ENCODE measurements at places on chromosomes 3 and 15. TPM values are rescaled to one million over a fixed set of nuclear protein-coding genes. Genes with fewer than 3 reads are reported as not detected.

Gene EPHA6
- total RNA-seq = 1.1 TPM

Gene DMXL2
- 14.8 TPM for total RNA-seq

Gene FETUB
- total RNA-seq = not detected

Gene P2RY13
- total RNA-seq = not detected

Gene TM4SF18
- total RNA-seq = not detected

DNA sequence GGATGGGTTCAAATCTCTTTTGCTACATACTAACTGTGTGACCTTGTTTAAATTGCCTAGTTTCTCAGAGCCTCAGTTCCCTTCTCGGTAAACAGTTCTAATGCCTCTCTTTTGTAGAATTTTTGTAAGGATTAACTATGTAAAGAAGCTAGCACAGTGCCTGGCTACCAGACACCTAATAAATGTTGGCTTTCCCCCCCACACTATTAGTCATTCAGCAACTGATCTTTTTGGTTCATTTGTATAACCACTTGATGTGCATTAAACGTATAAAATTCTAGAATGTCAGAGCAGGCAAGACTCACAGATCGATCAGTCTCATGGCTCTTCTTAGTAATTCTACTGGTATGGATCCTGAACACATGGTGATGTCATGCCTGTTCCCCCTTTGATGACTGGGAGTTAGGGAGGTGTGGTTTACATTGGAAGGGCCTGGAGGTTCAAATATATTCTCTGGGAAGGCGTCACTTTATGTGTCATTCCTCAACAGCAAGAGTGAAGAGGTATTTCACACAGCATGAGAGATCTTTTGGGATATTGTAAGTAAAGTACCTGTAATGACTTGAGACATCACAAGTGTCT, 6.5 kb downstream of the TAGLN3 start:
- no peaks in the 10 kb centered on the region for H3K27me3 ChIP-seq
- peaks cover 14% of the 10 kb centered on the region for H3K4me1 ChIP-seq
- no peak for DNase-seq
- no peak overlapping the region for H3K4me3 ChIP-seq
- no peak overlapping the region for H3K27ac ChIP-seq

DNA sequence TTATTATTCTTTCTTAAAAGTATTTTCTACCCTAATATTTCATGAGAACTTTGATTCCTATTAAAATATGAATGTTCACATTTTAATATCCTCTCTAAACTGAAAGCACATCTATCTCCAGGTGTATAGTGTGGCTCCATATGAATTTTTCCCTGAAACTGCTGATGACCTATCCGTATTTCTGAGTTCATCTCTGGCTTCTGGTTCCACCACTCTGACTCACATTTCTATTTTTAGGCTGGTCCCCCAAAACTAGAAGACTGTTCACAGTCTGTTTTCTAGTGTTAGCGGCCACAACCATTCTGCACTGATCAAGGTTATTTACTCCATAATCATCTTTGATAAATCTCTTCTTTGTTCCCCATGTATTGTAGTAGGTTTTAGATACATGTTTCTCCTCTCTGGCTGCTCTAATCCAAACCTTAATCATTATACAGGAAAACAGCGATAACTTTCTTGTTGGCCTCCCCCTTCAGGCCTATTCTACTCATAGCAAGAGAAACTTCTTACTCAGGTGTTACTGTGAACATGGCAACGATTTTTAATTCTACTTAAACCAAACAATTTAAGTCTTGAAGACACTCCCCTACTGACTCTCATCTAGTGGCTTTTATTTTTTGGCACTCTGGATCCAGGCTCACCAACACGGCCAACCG, 12.8 kb downstream of the ADPGK start:
- peaks cover 9% of the 10 kb centered on the region for H3K4me1 ChIP-seq
- H3K36me3 ChIP-seq = peaks cover 22% of the 10 kb centered on the region
- DNase-seq = no peak
- H3K27me3 ChIP-seq = no peaks in the 10 kb centered on the region

DNA sequence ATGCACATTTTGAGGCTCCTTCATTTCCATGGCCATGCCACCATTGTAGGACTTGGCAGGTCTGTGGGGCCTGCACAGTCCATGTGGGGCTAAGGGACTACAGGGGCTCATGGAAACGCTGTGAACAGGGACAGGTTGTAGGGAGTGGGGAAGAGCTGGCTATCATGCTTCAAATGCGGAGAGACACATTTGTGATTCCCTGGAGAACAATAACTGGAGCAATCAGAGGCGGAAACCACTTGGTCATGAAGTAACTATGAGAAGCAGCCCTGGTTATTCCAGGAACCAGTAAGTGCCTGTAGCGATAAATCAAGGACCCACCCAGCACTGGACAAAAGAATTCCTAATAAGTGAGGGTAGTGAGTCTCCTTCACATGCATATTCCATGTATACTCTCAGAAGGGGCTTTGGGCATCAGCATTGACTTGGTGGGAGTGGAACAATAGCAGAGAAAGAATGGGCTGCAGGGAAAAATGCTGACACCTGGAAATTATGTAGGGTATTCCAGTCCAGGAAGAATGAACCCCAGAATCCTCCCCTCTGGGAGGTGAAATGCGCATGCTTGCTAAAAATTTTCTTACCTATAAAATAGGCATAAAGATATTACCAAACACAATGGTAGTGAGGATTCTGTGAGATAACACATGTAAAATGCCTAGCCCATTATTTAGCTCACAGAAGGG, 251.4 kb upstream of the ROPN1 start:
- DNase-seq = no peak
- no peak overlapping the region for H3K27ac ChIP-seq
- H3K27me3 ChIP-seq = peaks cover 62% of the 10 kb centered on the region
- no peaks in the 10 kb centered on the region for H3K36me3 ChIP-seq
- H3K4me1 ChIP-seq = peaks cover 19% of the 10 kb centered on the region

- H3K4me3 ChIP-seq = no peak overlapping the region
- no peaks in the 10 kb centered on the region for H3K27me3 ChIP-seq
- H3K4me1 ChIP-seq = no peaks in the 10 kb centered on the region
- H3K27ac ChIP-seq = no peak overlapping the region
- no peak for DNase-seq
- no peaks in the 10 kb centered on the region for H3K36me3 ChIP-seq
Observed at GRCh38 chr3:73576999-73577461, 47.7 kb downstream of the PDZRN3 start.

DNA sequence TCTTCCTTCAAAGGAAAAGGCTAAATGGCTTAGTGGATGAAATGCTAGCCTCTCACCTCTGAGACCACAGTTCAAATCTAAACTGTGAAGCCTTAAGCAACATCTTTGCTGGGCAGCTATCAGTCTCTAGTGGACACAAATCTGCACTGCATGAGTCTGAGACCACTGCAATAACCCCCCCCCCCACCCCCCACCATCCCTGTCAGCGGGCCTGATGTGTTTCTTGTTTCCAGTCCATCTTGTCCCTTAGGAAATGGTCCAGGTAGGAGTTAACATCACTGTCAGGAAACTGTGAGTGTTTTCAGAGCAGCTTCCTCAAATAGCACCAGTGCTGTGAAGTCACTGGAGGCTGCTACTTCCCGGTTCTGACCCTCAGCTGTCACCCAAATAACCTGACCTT, 140.6 kb upstream of the TMCO5A start:
- no peak for DNase-seq
- no peaks in the 10 kb centered on the region for H3K27me3 ChIP-seq
- no peak overlapping the region for H3K27ac ChIP-seq
- H3K4me1 ChIP-seq = no peaks in the 10 kb centered on the region

DNA sequence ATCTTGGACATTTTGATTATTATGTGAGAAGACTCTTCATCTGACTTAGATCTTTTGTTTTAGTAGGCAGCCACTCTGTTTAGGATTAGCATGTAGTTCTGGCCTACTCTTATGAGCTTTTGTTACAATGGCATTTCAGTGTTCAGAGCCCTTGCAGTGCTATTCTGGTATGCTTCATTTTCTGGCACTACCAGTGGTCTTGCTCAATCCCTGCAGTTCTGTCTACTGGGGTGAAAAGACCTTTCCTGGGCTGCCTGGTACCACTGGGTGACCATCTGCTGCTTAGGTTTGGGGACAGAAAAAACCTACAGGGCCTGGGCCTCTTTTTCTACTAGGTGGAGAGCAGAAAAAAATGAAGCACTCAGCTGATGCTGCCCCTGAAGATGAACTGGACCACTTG, 42.5 kb downstream of the IL16 start:
- H3K27ac ChIP-seq = no peak overlapping the region
- H3K36me3 ChIP-seq = no peaks in the 10 kb centered on the region
- no peak overlapping the region for H3K4me3 ChIP-seq
- H3K4me1 ChIP-seq = no peaks in the 10 kb centered on the region

GRCh38 chr15:58555162-58556027, 123.6 kb downstream of the LIPC start:
- no peak overlapping the region for H3K4me3 ChIP-seq
- H3K27me3 ChIP-seq = no peaks in the 10 kb centered on the region
- no peak overlapping the region for H3K27ac ChIP-seq
- no peak for DNase-seq

DNA sequence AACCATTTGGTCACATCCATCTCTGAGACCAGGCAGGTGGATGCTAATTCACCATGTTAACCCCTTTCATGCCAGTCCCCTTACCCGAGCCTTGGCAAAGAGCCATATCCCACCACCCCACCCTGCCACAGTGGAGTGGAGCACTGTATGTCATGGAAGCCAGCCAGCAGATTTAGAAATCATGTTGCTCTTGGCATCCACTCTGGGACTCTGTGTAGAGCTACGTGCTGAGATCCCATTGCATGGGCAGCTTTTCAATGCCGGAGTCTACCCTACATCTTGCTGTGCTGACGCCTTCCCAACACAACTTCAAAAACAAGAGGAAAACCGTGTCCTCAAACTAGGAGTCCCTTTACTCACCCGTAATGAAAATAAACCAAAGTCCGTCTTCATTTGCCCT, 131.0 kb downstream of the NTRK3 start:
- H3K27me3 ChIP-seq = peaks cover 25% of the 10 kb centered on the region
- no peak overlapping the region for H3K27ac ChIP-seq
- H3K4me1 ChIP-seq = no peaks in the 10 kb centered on the region
- H3K36me3 ChIP-seq = no peaks in the 10 kb centered on the region

- H3K4me3 ChIP-seq = no peak overlapping the region
- H3K27me3 ChIP-seq = no peaks in the 10 kb centered on the region
- no peak overlapping the region for H3K27ac ChIP-seq
- peaks cover 15% of the 10 kb centered on the region for H3K4me1 ChIP-seq
Observed at GRCh38 chr15:75151214-75152128, 50.2 kb upstream of the C15orf39 start.

DNA sequence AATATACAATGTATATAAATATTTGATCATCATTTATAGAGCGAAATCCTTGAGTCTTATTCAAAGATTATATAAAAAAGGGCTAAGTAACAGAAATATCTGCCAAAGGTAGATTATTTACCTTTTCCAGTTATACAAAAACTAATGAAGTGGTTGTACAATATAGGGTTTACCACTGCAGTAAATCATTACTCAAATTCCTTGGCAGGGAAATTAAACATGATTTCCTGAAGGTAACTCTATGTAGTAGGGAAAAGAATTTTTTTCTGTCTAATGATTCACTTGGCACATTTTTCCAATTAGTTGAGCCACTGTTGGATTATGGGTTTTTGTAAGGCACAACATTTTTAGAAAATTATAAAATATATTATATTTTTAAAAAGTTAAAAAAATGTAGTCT, 129.6 kb downstream of the NR2F2 start:
- H3K36me3 ChIP-seq = no peaks in the 10 kb centered on the region
- H3K4me1 ChIP-seq = peaks cover 21% of the 10 kb centered on the region
- H3K27ac ChIP-seq = no peak overlapping the region
- DNase-seq = no peak
- H3K27me3 ChIP-seq = no peaks in the 10 kb centered on the region

- peak within 1 kb of the TSS; percentile 90 for H3K27ac ChIP-seq
- H3K27me3 ChIP-seq = no peaks in the 10 kb centered on the region
- DNase-seq = peak; percentile 83
- H3K4me1 ChIP-seq = peaks cover 34% of the 10 kb centered on the region
- peaks cover 25% of the 10 kb centered on the region for H3K36me3 ChIP-seq
- peak within 1 kb of the TSS; percentile 97 for H3K4me3 ChIP-seq
Observed at GRCh38 chr3:24494618-24495325, at the start of gene THRB. Gene THRB (minus strand): TSS chr3:24494850.

- H3K36me3 ChIP-seq = peaks cover 20% of the 10 kb centered on the region
- H3K27me3 ChIP-seq = no peaks in the 10 kb centered on the region
- H3K4me3 ChIP-seq = peak overlapping the region; percentile 84
- H3K27ac ChIP-seq = peak overlapping the region; percentile 22
Observed at GRCh38 chr15:41417418-41418195, 712 bp downstream of the RTF1 start.

- peak overlapping the region; percentile 60 for H3K27ac ChIP-seq
- peak; percentile 67 for DNase-seq
- H3K27me3 ChIP-seq = no peaks in the 10 kb centered on the region
Observed at GRCh38 chr3:139473155-139473771, 3.1 kb downstream of the RBP2 start.

DNA sequence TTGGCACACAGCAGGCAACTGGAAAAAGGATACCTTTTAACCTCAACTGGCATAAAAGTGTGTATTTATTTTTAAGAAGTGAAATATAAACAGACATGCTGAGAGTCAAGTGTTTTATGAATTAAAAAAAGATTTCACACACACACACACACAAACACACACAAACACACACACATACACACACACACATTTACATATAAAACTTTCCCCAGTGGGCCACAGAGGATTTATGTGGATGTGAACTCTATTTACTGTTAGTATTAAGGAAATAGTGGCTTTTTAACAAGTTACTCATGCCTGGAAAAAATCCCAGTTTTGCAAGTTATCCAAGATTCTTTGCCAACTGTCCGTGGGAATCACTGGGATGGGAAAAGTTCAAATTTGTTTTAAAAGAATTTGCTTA, 725.9 kb upstream of the NR2F2 start:
- no peaks in the 10 kb centered on the region for H3K27me3 ChIP-seq
- H3K4me3 ChIP-seq = no peak overlapping the region
- no peaks in the 10 kb centered on the region for H3K4me1 ChIP-seq
- no peak overlapping the region for H3K27ac ChIP-seq
- no peaks in the 10 kb centered on the region for H3K36me3 ChIP-seq

DNA sequence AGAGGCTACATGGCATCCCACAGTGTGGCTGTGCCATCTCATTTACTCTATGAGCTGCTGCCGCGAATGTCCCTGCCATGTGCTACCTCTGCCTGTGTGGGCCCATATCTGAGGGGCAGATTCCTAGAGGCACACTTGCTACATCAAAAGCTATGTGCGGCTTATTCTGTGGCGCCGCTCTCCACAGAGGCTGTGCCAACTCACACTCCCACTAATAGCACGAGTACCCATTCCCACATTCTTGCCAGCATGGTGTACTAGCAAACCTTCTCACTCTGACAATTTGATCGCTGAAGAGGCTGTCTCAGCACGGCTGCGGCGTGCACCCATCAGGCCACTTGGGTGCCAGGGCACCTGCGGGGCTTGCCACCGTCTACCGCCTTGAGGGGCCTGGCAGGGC, 31.2 kb upstream of the MUSTN1 start:
- H3K4me1 ChIP-seq = no peaks in the 10 kb centered on the region
- H3K27me3 ChIP-seq = no peaks in the 10 kb centered on the region
- H3K4me3 ChIP-seq = no peak overlapping the region
- no peak overlapping the region for H3K27ac ChIP-seq
- DNase-seq = no peak
